Hindlimb muscle (tissue), 1 donor: ENCODE measurements at places on chromosomes 7 and 10. TPM values are rescaled to one million over a fixed set of nuclear protein-coding genes. Genes with fewer than 3 reads are reported as not detected.

GRCh38 chr10:124539935-124540641, 78.5 kb downstream of the LHPP start:
- peak; percentile 71 for DNase-seq

The PDZD8 gene
- 12.8 TPM for polyA plus RNA-seq

DNA sequence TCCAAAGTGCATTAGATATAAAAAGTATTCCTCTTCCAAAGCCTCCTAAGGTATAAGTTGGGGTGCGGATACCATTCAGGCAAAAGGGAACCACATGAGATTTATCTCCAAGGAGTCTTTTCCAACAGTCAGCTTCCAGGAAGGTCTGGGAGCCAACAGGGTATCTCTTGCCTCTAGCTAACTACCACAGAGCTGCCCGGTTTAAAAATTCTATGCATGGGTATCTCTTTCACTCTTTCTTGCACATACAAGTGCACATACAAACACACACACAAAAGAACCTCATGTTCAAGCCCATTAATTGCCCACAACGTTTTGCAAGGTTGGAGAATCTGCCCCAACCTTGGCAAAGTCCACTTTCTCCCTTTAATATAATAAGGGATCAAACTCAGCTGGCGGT, 80.7 kb downstream of the CDK6 start:
- DNase-seq: no peak

- no peak for DNase-seq
These were observed 41.1 kb downstream of the OTUD1 start for GRCh38 chr10:23479798-23480473.

DNA sequence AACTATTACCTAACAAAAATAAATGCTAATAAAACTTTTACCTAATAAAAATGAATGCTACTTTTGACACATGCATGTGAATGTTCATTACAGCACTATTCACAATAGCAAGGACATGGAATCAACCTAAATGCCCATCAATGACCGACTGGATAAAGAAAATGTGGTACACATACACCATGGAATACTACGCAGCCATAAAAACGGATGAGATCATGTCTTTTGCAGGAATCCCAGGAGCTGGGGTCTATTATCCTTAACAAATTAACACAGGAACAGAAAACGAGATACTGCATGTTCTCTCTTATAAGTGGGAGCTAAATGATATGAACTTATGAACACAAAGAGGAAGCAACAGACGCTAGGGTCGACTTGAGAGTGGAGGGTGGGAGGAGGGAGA, 88.1 kb upstream of the FAM204A start:
- no peak for DNase-seq

GRCh38 chr10:60461688-60462087, 72.0 kb upstream of the ANK3 start:
- no peak for DNase-seq

DNA sequence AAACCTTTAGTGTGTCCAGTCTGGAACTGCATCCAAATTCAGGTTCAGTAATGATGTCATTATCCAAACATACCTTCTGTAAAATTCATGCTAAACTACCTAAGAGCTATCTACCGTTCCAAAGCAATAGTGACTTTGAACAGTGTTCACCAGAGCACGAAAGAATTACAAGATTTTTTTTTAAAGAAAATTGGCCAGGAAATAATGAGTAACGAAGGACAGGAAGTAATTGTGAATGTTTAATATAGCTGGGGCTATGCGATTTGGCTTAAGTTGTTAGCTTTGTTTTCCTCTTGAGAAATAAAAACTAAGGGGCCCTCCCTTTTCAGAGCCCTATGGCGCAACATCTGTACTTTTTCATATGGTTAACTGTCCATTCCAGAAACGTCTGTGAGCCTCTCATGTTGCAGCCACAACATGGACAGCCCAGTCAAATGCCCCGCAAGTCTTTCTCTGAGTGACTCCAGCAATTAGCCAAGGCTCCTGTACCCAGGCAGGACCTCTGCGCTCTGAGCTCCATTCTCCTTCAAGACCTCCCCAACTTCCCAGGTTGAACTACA, 694 bp upstream of the FAS start:
- peak; percentile 58 for DNase-seq
